Right hindlimb (tissue), 1 donor: ENCODE measurements at places on chromosomes 6 and 20.
A peak's percentile ranks its signal among the peaks of the same experiment; 100 is the strongest.

DNA sequence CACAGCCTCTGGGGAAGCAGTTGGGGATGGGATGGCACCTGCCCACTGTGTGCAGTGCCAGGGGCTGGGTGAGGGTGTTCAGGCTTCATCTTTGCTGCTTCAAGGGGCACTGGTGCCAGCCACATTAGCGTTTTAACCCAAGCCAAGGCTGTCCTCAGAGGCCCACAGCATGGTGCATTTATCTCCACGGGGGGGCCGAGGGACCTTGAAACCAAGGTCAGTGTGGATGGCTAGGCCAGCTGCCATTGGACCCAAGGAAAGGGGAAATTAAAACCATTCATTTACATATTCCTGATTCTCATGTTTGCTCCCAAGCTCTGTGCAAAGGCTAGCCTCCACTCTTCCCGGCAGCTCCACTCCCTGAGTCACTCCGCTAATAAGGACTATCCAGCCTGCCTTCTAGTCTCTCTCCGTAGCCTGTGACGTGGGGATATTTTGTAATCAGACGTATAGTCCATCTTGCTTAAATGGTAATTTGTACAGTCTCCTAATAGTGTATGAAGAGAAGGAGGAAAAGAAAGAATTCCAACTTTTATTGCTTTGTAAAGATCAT lies 197.1 kb downstream of the CDH4 start:
- DNase-seq, result no peak

- DNase-seq, result no peak
These were observed 63.5 kb upstream of the E2F3 start for GRCh38 chr6:20338156-20338555.

DNA sequence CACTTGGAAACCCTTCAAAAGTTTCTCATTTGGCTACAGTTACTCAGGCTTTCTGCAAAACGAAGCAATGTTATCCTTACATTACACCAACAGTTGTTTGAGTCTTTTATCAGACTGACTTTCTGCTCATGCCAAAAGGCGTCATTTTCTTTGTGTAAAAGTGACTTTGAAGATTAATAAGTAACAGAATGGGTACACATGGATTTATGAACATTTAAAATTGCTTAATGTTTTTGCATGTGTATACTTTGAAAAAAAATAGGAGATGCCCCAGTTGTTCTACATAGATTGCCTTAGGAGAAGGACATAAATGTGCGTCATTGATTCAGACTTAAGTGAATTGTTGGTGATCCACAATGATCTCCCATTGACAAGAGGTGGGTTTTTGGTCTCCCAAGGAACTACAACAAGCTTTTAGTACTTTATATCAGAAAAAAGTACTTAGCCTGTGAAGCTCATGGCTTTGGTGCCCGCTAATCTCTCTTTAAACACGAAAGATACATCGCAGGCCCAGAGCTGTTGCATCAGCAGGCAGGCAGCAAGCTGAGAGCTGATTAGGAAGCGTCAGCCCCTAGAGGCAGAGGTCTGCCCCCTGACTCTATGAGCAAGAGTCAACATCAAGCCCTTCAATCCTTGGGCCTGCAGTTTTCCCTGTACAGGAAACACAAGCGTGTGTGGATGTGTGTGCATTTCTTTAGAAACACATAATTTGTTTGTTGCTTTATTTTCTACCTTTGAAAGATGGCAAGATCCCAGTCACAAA lies 45.9 kb downstream of the SLC22A3 start:
- DNase-seq, result no peak

DNA sequence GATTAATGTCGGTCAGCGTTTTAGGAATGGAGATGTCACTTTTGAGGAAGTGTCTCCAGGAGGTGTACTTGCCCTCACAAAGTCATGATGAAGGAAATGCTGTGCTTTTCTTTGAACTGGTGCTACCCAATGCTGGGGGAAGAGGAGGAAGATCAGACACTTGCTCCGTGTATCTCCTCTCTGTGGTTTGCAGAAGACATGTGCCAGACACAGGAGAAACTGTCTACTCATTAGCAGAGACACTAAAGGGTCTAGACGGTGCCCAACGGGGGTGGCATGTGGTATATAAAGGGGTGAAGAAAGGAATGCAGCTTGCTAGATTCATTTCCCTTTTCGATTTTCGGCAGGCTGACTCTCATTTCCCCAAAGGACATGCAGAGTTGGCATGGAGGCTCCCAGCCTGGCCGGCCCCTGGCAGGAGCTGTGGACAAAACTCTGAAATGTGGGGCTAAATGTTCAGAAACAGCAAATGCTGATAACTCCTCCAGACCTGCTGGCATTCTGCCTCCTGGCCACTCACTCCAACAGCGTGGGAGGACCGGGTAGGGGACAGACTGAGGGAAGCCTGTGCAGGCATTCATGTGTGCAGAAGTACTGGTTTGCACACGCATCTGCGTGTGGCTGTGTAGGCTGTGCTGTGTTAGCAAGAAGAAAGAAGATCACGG lies 59.6 kb upstream of the QKI start:
- peak; percentile 84 for DNase-seq

DNA sequence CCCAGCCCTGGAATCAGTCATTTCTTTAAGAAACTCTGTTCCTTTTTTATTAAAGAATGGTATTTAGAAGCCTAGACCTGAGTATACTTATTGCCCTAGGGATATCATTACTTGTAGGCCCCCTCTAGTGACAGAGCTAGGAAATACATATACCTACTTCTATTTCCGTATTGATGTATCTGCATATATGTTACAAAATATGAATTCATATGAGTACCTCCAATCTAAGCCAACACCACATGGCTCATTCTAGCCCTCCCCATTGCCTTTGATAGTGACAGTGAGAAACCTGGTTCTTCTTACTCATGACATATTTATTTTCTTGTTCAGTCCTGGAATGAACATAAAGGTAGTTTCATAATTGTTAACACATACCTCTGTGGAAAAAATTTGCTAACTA lies 137.2 kb downstream of the FARS2 start:
- DNase-seq, result no peak

- DNase-seq, result no peak
These were observed 193.1 kb downstream of the NRN1 start for GRCh38 chr6:5813625-5814027.

- no peak for DNase-seq
These were observed 94.6 kb downstream of the LRRC1 start for GRCh38 chr6:53889365-53889764.

- no peak for DNase-seq
These were observed 62.6 kb downstream of the CBFA2T2 start for GRCh38 chr20:33552519-33552918.

- no peak for DNase-seq
These were observed 37.8 kb downstream of the SLX4IP start for GRCh38 chr20:10472871-10473270.
